Activated CD4-positive, alpha-beta memory T cell treated with anti-CD3 and anti-CD28 coated beads, Interleukin-2, amount 10 ng/mL, durations not matched to agents 7 days and 5 days (primary cell): ENCODE measurements at places on chromosomes 11 and 22. TPM values are rescaled to one million over a fixed set of nuclear protein-coding genes. Genes with fewer than 3 reads are reported as not detected.

DNA sequence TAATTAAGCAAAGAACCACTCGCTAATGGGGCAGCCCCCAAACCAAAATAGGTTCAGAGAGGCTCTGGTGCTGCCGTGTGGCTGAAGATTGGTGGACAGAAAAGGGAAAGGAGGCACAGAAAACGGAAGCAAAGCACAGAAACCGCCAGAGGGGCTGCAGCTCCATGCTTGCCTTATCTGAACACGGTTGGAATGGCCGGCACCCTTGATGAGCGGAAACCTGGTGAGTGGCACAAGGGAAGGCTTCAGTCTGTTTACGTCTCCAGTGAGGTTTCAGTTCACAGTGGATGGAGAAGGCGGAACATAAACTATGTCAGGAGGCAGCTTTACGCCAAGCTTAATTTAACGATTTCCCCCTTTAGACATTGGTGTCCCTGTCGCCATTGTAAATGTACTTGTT is 5.2 kb upstream of the PRR33 start:
- H3K4me1 ChIP-seq, result peaks cover 7% of the 10 kb centered on the region
- peaks cover 6% of the 10 kb centered on the region for H3K36me3 ChIP-seq
- H3K27ac ChIP-seq, result no peak overlapping the region
- no peak for DNase-seq
- peaks cover 28% of the 10 kb centered on the region for H3K27me3 ChIP-seq
- no peak overlapping the region for H3K4me3 ChIP-seq

GRCh38 chr22:22712092-22712658 is 67.8 kb downstream of the GGTLC2 start:
- DNase-seq, result no peak
- H3K4me1 ChIP-seq, result no peaks in the 10 kb centered on the region
- peaks cover 2% of the 10 kb centered on the region for H3K27me3 ChIP-seq
- no peak overlapping the region for H3K27ac ChIP-seq
- no peaks in the 10 kb centered on the region for H3K36me3 ChIP-seq

- H3K4me1 ChIP-seq, result peaks cover 42% of the 10 kb centered on the region
- no peak overlapping the region for H3K4me3 ChIP-seq
- H3K36me3 ChIP-seq, result peaks cover 9% of the 10 kb centered on the region
- peaks cover 8% of the 10 kb centered on the region for H3K27me3 ChIP-seq
- DNase-seq, result no peak
Measured at GRCh38 chr11:18776324-18776723, 15.3 kb downstream of the PTPN5 start.

DNA sequence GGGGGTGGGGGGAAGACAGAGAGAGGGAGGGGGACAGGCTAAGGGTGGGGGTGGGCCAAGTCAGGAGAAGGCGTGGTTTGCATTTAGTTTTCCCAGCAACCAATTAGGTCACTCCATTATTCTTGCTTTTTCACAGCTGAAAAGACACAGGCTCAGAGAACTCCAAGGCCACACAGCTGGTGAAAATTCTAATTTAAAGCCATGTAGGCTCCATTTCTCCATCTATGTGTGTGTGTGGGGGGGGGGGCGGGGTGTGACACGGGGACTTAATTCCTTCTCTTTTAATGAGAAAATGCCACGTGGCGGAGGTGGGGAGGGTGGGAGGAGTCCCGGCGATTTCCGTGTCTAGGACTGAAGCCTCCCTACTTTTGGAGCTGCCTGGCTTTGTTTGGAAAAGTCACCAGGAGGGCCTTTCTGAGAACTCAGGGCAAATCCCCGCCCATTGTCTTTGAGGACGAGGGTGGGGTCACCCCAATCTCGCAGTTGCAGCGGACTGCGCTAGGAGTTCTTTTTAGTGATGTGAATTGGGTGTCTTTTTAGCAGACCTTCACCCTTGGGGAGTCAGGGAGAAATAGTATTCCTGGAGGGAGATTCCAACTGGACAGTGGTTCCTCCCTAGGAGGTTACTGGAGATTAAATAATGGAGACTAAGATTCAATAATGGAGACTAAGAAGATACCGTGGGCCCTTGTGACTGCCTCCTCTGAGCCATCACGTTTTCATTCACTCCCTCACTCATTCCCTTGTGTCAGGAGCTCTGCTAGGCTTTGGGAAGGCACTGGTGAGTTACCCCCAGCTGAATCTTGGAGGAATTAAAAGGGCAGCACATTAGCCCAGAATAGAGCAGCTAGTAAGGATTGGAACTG is 36.4 kb upstream of the PTPRJ start:
- peaks cover 27% of the 10 kb centered on the region for H3K4me1 ChIP-seq
- DNase-seq, result no peak
- no peaks in the 10 kb centered on the region for H3K36me3 ChIP-seq
- no peak overlapping the region for H3K27ac ChIP-seq
- no peaks in the 10 kb centered on the region for H3K27me3 ChIP-seq
- H3K4me3 ChIP-seq, result no peak overlapping the region

DNA sequence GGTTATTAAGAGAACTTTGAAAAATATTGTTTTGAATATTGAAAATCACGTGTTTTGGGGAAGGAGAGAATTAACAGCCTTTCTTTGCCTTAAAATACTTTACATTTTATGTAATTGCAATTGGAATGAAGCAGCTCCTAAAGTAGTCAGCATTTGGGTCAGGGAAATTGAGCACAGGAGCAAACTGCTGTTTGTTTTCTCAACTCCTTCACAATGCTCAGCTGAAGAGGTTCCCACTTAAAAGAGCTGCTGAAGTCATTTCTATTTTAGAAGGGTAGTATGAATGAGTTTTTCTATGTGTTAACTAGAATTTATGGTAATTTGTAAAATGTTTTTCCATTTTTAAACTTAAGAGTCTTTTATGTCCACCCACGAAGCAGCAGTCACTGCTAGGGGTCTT is 8.1 kb upstream of the UCP2 start:
- no peaks in the 10 kb centered on the region for H3K36me3 ChIP-seq
- peaks cover 37% of the 10 kb centered on the region for H3K4me1 ChIP-seq
- H3K27ac ChIP-seq, result no peak overlapping the region

GRCh38 chr11:16874275-16874975 is 136.0 kb downstream of the C11orf58 start:
- H3K27ac ChIP-seq, result no peak overlapping the region
- H3K27me3 ChIP-seq, result no peaks in the 10 kb centered on the region

Gene PNPLA5
- not detected for total RNA-seq

Gene APOL4
- total RNA-seq, result 7.5 TPM

Gene KDM4E
- total RNA-seq, result not detected

Gene KRTAP5-11
- total RNA-seq, result not detected

Gene EXT2
- total RNA-seq, result 24.5 TPM
